ENCODE measurements at places on chromosomes 3 and 15. TPM values are rescaled to one million over a fixed set of nuclear protein-coding genes. Genes with fewer than 3 reads are reported as not detected.

- DNase-seq, result no peak
Observed at GRCh38 chr15:92462424-92463125, 68.9 kb downstream of the ST8SIA2 start.

- no peak for DNase-seq
Observed at GRCh38 chr15:41921639-41922038, 27.8 kb upstream of the SPTBN5 start.

GRCh38 chr15:49863431-49864224, 242.8 kb downstream of the DTWD1 start:
- no peak for DNase-seq

GRCh38 chr15:29665444-29666003, 156.7 kb downstream of the TJP1 start:
- no peak for DNase-seq

DNA sequence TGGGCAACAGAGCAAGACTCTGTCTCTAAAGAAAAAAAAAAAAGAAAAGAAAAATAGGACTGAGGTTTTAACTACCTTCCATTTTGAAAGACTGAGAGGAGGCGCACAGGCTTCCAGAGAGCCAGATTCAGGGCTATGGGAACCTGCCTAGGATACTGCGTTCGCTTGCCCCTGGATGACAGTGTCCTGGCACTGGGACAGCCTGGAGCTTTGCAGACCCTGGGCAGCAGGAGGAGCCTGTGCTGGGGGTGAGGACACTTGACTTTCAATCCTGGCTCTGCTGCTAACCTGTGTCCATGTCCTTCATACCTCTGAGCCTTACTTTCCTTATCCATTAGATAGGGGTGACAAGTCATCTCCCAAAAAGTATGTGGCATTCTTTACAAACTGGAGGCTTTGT, 31.2 kb downstream of the CD276 start:
- DNase-seq, result no peak

DNA sequence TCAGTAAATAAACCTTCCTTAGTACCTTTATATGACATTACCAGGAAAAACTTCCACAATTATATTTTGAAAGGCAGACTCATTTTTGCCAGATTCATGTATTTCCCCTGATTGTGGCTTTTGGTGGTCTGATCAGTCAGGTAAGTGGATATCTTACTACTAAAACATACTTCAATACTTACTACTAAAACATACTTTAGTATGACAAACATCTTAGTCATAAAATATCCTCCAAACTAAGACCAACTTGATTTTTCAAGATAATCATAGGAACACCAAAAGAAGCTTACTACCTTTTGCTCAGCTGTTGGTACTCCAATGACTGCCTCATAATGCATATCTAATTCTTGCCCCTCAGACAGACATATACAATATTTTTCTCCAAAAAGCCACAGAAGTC, 9.3 kb downstream of the TJP1 start:
- DNase-seq, result no peak

Gene PPP2R3A
- 4.1 TPM for total RNA-seq

Gene PML
- total RNA-seq, result 31.7 TPM

Gene VGLL3
- total RNA-seq, result 11.9 TPM
